ENCODE measurements at places on chromosomes 1 and 21.

- H3K4me1 ChIP-seq: peaks cover 1% of the 10 kb centered on the region
- DNase-seq: no peak
- H3K4me3 ChIP-seq: no peak overlapping the region
- no peaks in the 10 kb centered on the region for H3K27me3 ChIP-seq
Observed at GRCh38 chr1:75472971-75473603, 137.8 kb downstream of the SLC44A5 start.

- H3K4me1 ChIP-seq: no peaks in the 10 kb centered on the region
- no peaks in the 10 kb centered on the region for H3K27me3 ChIP-seq
- DNase-seq: no peak
- peaks cover 68% of the 10 kb centered on the region for H3K36me3 ChIP-seq
Observed at GRCh38 chr1:169853341-169853740, 40.4 kb downstream of the SCYL3 start.

DNA sequence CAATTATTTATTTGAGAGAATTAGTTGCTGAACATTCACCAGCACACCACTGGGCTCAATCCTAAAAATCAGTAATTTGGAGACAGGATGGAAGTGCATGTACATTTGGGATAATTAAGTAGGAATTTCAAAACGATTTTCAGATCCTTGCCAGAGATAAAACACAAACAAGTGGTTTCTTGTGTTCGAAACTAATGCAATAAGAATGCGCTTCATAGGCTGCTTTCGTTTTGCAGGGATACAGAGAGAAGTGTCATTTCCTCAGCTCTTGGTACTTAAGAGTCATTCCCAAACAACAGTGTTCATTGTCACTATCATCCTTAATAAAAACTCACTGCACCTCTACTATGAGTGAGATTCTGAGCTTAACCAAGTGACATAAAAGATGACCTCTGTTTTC lies 20.6 kb upstream of the USP24 start:
- H3K4me3 ChIP-seq: no peak overlapping the region
- no peak for DNase-seq
- no peaks in the 10 kb centered on the region for H3K36me3 ChIP-seq
- H3K27me3 ChIP-seq: peaks cover 14% of the 10 kb centered on the region

GRCh38 chr1:224533517-224533916 lies 82.6 kb upstream of the CNIH3 start:
- H3K36me3 ChIP-seq: no peaks in the 10 kb centered on the region
- H3K4me3 ChIP-seq: no peak overlapping the region
- no peak for DNase-seq
- H3K27me3 ChIP-seq: no peaks in the 10 kb centered on the region
- H3K4me1 ChIP-seq: no peaks in the 10 kb centered on the region
- H3K27ac ChIP-seq: no peak overlapping the region

GRCh38 chr1:221456918-221457317 lies 285.0 kb downstream of the DUSP10 start:
- peaks cover 27% of the 10 kb centered on the region for H3K27me3 ChIP-seq
- no peaks in the 10 kb centered on the region for H3K36me3 ChIP-seq
- H3K4me1 ChIP-seq: no peaks in the 10 kb centered on the region
- DNase-seq: no peak

GRCh38 chr1:222975472-222976122 lies 160.8 kb downstream of the DISP1 start:
- DNase-seq: no peak
- no peaks in the 10 kb centered on the region for H3K27me3 ChIP-seq
- no peak overlapping the region for H3K4me3 ChIP-seq
- peaks cover 2% of the 10 kb centered on the region for H3K36me3 ChIP-seq
- peaks cover 4% of the 10 kb centered on the region for H3K4me1 ChIP-seq

DNA sequence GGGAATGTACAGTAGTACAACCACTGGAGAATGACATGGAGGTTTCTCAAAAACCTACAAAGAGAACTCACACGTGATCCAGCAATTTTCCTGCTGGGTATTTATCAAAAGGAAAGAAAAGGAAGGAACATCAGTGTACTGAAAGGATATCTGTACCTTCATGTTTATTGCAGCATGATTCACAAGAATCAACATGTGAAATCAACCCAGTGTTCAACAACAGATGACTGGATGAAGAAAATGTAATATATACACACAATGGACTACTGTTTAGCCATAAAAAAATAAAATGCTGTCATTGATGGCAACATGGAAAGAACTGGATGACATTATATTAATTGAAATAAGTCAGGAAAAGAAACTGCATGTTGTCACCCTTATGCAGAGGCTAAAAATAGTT lies 19.0 kb upstream of the CYP4A11 start:
- no peak overlapping the region for H3K4me3 ChIP-seq
- no peaks in the 10 kb centered on the region for H3K4me1 ChIP-seq
- H3K27me3 ChIP-seq: peaks cover 5% of the 10 kb centered on the region
- H3K36me3 ChIP-seq: no peaks in the 10 kb centered on the region
- H3K27ac ChIP-seq: no peak overlapping the region

- no peaks in the 10 kb centered on the region for H3K27me3 ChIP-seq
- peaks cover 58% of the 10 kb centered on the region for H3K36me3 ChIP-seq
- DNase-seq: no peak
- no peak overlapping the region for H3K4me3 ChIP-seq
Observed at GRCh38 chr1:30734106-30734505, 10.7 kb upstream of the MATN1 start.

GRCh38 chr21:40902299-40902698 lies 55.3 kb upstream of the DSCAM start:
- H3K36me3 ChIP-seq: no peaks in the 10 kb centered on the region
- H3K4me3 ChIP-seq: no peak overlapping the region
- DNase-seq: no peak
- H3K4me1 ChIP-seq: no peaks in the 10 kb centered on the region
- H3K27me3 ChIP-seq: no peaks in the 10 kb centered on the region
- H3K27ac ChIP-seq: no peak overlapping the region

DNA sequence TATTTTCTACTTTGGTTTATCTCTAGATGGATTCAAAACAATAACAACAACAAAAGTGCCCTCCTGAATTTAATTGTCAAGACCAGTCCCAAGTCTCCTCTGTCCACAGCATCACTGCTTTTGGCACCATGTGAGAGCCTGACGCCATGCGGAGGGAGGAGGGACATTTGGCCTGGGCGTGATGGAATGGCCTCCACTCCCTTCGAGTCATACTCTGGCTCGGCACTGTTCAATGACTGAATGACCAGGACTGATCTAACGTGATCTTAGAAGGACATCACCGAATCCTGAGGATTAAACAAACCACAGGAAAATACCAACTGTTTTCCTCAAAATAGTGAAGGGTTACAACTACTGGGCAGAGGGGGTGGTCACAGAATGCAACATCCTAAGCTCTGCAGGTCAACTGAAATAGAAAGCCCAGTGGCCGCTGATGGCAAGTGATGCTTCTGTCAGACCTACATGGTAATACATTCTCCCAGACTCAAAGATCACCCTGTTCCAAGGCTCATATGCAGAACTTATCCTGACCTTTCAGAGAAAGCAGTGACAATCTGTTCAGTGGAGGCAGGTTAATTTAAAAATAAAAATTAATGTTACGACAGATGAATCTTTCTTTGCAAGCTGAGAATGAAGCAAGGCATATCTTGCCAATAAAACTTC lies 19.1 kb downstream of the SRSF4 start:
- DNase-seq: no peak
- peaks cover 39% of the 10 kb centered on the region for H3K4me1 ChIP-seq
- no peak overlapping the region for H3K4me3 ChIP-seq

All from activated naive CD8-positive, alpha-beta T cell treated with anti-CD3 and anti-CD28 coated beads, Interleukin-2, amount 50 U/mL, for 24 hours (primary cell).